Left renal cortex interstitium (tissue), 4 donors: ENCODE measurements at places on chromosomes 6 and 20.

- DNase-seq: no peak
These were observed 101.4 kb downstream of the BMP2 start for GRCh38 chr20:6868861-6869260.

- no peak for DNase-seq
These were observed 1.2 kb downstream of the NECAB3 start for GRCh38 chr20:33673114-33673409.

DNA sequence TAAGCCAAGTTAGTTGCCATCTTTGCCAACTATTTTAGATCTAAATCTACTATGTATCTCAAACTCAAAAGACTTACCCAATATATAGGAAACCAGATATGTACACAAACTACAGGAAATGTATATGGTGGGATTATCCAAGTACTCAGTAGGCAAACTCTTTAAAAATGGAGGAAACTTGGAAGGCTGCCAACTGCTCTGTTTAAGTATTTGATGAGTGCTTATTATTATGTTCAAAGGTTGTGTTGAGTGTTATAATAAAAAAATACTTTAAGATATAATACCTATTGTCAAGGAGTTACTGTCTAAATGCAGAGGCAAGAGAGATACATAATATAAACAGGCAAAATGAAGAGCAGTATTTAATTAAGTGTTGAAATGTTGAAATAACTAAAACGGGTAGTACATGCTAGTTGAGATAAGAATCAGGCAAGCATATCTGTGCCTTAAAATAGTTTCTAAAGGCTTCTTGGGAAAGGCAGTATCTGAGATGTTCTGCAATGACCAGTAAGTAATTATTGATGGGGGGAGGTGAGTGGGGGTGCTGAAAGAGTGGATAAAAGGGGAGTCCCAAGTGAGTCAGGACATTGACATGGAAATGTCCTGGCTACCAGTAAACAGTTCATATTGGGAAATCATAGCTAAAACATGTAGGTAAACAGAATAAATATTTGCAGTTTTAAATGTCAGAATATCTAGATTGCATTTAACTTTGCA, 6.5 kb upstream of the DST start:
- DNase-seq: no peak

GRCh38 chr6:55448451-55448850, 121.2 kb downstream of the GFRAL start:
- DNase-seq: no peak

DNA sequence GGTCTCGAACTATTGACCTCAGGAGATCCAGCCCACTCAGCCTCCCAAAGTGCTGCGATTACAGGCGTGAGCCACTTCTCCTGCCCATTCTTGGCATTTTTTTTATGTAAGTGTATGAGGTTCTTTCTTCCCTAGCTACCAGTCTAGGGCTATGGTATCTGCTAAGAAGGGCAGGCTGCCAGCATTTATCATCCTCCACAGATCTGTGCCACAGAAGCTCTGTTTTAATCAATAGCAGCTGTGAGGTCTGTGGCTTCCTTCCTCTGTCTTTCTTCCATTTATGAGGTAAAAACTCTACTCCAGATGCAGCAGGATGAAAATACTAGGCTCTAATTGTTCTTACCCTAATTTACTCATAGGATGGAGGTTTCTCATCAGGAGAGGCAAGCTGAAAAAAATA, 1382.4 kb upstream of the ADGRB3 start:
- no peak for DNase-seq

DNA sequence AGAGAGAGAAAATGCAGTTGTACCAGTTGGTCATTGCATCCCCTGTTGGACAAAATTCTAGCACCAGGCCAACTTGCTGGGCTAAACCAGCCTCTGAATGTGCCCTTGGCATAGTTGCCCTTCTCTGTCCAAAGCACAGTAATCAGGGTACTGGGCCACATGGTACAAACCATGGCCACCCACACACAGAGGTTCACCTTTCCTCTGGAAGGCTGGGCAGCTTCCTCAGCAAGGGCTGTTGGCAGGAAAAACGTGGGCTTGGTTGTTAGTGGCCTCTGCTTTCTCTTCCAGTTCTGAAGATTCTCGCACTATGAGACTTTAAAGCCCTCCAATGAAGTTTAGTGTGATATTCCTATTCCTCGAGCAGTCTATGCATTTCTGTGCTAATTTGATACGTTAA, 706 bp downstream of the DDO start:
- DNase-seq: no peak

DNA sequence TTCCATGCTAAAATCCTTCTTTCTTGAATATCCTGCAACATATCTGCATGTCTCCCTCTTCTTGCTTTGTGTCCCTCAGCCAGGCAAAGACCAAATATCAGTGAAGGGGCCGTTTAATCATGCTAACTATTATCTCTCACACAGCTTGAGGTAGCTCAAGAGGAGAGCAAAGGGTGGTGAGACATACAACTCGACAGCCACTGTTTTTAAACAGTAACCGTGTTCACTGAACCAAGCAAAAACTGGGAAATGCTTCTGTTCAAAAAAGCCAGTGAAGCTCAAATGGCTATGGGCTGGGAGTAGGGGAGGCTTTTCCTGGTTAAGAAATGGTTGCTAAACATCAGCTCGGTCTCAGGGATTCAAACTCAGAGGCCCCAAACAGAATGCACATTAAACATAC, 83.4 kb downstream of the MAP7 start:
- DNase-seq: no peak

- no peak for DNase-seq
These were observed 59.2 kb upstream of the POU3F2 start for GRCh38 chr6:98775205-98775604.

DNA sequence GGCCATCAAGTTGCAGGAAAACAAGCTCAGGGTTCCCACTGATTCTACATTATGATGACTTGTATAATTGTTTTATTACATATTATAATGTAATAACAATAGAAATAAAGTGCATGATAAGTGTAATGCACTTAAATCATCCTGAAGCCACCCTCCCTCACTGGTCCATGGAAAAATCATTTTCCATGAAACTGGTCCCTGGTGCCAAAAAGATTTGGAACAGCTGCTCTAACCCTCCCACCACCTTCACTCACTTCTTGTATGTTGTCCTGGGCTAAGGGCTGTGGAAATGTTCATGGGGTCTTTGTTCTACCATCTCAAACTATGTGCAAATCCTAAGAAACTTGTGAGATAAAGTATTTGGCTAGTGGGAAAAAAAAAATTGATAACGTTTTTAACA, 133.8 kb downstream of the LRRC1 start:
- no peak for DNase-seq

DNA sequence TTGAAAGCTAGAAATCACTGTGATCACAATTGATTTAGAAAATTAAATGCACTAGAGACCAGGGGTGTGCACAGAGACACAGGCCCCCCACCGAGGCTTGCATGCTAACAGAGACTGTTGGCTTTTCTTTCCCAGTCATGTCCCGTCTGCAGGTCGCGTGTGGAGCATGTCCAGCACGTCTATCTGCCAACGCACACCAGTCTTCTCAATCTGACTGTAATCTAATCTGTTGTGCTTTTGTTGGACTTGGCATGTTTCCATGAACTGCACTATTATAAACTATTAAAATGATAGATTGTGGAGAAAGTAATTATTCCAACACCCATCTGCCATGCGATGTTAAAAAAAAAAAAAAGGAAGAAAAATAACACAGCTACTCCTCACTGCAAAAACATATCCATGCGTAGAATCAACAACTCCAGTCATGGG, 17.7 kb downstream of the MYLIP start:
- no peak for DNase-seq

- no peak for DNase-seq
These were observed 120.9 kb downstream of the UNC5CL start for GRCh38 chr6:40918040-40918651.

DNA sequence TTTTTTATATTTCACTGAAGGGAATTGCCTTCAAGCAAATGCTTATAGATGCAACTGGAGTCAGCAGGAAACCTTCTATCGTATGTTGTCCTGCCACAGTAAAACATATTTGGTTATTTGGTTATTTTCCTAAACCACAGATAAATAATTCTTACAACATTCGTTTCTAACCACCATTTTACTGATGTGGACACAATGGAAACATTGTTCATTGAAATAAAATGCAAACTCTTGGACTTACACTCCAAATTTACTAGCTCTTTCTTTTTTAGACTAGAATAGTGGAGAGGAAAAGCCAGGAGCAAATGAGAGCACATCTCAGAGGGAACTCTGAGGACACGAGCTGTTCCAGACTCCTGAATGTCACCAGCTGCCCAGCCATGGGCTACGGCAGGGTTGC, 114.8 kb downstream of the RPS12 start:
- no peak for DNase-seq

- no peak for DNase-seq
These were observed 4.2 kb downstream of the PRSS16 start for GRCh38 chr6:27251606-27252251.

DNA sequence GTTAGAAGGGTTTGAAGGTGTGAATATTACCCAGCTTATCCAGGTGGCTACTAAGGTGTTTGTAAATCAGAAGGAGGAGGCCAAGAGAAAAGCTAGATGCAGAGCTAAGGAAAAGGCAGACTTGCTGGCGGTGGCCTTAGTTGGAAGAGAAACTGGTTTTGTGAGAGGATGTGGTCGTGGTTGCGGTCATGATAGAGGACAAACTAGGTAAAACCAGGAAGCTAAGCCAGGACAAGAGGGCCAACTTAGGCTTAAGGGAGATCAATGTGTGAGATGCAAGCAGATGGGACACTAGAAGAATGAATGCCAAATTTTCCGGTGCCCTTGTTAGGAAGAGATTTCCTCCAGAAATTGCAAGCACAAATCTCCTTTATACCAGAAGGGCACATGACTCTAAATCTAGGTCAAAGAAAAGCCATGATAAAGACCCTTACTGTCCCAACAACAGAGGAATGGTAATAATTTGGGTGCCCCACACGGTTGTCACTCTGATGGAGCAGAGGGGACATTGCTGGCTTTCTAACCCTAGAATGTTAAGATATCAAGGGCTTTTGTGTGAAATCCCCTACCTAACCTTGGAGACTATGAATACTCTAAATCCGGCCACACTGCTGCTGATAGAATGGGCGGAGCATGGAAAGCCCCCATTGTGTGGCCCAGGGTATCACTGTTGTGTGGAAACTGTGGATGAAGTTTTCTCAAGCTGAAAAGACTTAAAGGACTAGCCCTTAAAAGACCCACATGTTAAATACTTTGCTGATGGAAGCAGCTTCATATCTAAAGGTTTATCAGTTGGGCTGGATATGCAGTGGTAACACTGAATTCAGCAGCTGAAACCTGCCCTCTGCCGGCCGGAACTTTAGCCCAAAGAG, 7.8 kb downstream of the IL22RA2 start:
- no peak for DNase-seq

DNA sequence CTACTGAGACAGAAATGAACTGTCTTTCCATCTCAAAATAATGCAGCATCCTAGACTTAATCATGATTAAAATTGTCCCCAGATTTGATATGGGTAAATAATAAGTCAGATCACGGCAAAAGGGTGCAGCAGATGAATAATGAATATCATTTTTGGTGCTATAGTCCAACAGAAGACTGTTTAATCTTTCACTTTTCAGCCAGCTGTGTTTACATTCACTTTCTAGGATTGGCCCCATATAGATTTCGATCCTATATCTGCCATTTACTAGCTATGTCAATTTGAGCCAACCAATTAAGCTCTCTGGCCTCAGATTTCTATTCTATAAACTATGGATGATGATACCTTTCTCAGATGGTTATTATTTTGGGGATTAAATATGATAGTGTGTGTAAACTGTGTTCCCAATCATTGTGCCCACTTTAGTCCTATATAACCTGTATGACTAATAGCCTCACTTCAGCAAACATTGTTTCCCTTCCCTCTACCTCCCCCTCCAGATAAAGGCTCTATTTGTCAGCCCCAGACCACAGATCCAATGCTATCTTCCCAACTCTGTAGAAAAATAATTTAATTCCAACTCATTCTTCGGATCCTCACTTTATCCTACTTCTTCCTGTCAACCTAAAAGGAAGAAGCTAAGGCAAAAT, 53.6 kb upstream of the NT5E start:
- DNase-seq: no peak

DNA sequence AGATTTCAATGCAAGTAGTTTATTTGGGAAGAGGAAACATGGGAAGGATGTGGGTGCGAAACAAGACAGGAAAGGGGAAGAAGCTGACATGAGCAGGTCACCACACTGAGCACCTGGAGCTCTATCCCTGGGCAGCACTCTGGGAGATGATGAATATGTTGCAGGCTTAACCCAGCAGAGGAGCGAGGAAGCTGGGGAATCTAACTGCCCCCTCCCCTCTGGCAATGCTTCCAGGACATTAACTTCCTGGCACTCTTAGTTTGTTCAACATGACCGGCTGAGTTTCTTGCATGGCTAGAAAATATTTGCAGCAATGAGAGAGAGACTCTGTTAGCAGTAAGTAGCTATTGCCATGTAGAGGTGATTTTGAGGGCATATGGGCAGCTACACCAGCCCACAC, 4.9 kb upstream of the ADA start:
- no peak for DNase-seq

- peak; percentile 75 for DNase-seq
These were observed 2.4 kb downstream of the CSTL1 start for GRCh38 chr20:23441850-23442313.

DNA sequence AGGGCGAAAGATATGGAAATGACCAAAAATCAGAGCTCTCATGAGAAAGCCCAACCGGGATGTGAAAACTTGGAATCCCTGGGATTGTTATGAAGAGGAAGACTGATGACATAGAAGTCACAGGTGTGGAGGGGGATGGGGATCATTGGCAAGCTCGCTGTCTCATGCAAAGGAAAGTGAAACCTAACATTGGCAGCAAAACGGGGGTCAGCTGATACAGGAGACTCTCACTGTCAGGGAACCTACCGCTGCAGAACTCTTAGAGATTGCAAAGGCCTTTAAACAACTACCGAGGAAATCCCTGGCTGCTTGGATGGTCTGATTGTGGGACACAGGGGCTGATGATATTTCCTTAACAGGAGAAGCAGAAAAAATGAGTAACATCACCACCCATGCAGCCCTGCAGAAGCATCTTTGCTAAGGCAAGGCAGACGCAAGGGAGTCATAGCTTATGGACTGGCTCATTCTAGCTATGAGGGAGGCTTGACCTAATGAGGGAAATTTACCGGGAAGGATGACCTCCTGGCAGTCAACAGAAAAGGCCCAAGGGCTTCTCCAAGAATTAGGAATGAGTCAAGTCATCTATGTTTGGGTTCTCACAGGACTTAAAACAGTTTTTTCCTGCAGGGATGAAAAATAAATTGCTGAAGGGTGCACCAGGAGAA, 7.0 kb downstream of the MUC21 start:
- DNase-seq: no peak

GRCh38 chr20:63268671-63269439, 3.8 kb upstream of the ARFGAP1 start:
- DNase-seq: no peak

- DNase-seq: no peak
These were observed 54.8 kb upstream of the AKIRIN2 start for GRCh38 chr6:87756858-87757257.

DNA sequence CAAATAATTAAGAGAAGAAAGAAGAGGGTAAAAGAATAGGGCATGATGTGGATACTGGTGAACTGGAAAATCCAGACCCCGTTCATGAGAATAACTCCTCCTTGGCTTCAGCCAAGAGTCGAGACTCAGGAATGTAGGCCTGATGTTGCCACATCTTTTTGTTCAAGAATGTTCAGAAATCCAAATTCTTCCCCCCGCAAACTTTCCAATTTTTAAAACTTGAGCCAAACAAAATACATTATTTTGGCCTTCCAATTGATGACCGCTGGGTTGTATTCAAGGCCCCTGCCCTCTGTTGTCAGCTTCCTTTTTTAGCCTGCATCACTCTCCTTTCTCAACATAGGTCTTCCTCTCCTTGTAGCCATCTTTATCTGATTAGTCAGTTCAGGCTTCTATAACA, 106.1 kb downstream of the TNFAIP3 start:
- no peak for DNase-seq

GRCh38 chr20:43387737-43388136, 70.0 kb upstream of the SRSF6 start:
- DNase-seq: no peak
